ENCODE measurements at places on chromosomes 3 and 15. TPM values are rescaled to one million over a fixed set of nuclear protein-coding genes. Genes with fewer than 3 reads are reported as not detected.

The DUT gene
- total RNA-seq, result 31.0 TPM

The KLF15 gene
- total RNA-seq, result 105 TPM

The HRG gene
- total RNA-seq, result 324 TPM

GRCh38 chr3:191340966-191341365 is 10.6 kb upstream of the UTS2B start:
- DNase-seq, result no peak

DNA sequence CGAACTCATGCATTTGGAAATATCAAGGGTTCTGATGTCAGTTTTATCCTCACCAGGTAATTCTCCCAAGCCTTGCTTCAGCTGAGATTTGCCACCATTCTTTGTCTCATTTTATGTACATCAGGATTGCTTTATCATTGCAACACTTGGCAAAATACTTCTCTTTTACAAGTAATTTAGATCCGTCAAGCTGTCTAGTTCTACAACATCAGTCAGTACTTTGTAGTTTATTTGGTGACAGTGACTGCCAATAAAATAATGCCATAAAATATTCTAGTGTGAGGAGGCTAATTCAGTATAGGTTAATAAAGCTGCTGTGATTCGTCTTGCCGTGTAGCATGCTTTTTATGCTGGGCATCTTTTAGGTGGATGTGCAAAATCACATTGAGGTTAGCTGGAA is 565.3 kb upstream of the SGO1 start:
- no peak for DNase-seq

- DNase-seq, result peak; percentile 51
Measured at GRCh38 chr3:197029511-197030167, at the start of gene MELTF. Gene MELTF (minus strand): TSS chr3:197029817. CDS start chr3:197029702, 115 bp downstream.

DNA sequence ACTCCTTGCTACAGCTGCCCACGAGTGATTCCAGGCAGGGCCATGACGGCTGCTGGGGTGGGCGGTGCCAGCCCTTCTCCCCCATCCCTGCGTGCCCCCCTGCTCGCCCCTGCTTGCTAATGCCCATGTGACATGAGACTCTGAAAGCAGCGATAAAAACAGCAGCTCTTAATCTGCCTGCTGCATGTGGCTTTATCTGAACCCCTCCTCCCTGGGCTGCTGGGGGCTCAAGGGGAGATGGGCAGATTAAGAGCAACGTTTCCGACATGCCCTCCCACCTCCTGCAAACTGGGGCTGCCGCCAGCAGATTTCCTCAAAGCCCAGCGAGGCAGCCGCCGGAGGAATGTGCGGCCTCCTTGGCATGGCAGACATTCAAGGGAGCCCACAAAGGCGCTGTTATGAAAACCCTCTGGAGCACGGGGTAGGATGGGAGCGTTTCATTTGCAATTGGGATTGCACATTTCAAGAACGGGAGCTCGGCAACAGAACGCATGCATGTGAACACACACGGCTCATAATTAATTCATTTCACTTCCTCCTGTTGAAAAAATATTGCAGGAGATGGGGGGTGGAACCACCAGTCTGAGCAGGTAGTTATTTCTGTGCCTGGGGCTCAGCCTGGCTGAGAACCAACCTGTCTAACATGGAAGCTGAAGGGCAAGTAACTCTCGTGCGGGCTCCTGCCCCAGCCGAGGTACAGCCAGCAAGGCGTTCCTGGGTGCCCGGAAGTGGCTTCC is 504.2 kb upstream of the PROK2 start:
- DNase-seq, result no peak

- peak; percentile 61 for DNase-seq
Measured at GRCh38 chr15:41417418-41418195, 712 bp downstream of the RTF1 start.

DNA sequence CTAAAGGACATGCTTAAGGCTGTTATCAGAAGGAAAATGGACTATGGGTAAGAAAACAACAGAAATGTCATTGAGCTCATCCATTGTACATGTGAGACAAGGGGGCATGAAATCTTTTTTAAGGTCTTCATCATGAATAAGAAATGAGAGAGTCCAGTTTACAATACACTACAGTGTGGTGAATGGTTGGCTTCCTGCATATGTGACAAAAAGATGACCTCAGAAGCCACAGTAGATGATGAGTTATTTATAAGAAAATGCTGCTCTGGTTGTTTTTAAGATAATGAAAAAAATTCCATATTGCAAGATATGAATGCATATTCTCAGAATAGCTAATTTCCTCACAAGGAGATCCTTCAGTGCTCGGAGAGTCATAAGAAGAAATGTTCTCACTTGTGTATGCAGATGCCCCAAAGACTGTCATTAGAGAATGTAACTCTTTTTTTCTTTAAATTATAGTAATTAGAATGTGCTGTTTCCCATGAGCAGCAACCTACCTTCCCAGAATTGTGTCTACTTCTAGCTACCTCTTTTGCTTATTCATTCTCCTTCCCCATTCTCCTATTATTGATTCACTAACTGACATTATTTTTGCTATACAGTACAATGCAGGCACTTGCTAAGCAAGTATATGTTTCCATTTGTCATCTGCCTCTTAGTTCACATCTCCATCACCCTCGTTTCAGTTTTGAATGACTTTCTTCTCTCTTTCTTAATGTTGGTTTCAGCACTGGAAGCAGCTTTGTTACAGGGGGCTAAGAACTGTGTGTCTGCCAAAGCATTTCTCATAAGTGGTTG is 152.0 kb upstream of the PEX5L start:
- no peak for DNase-seq

DNA sequence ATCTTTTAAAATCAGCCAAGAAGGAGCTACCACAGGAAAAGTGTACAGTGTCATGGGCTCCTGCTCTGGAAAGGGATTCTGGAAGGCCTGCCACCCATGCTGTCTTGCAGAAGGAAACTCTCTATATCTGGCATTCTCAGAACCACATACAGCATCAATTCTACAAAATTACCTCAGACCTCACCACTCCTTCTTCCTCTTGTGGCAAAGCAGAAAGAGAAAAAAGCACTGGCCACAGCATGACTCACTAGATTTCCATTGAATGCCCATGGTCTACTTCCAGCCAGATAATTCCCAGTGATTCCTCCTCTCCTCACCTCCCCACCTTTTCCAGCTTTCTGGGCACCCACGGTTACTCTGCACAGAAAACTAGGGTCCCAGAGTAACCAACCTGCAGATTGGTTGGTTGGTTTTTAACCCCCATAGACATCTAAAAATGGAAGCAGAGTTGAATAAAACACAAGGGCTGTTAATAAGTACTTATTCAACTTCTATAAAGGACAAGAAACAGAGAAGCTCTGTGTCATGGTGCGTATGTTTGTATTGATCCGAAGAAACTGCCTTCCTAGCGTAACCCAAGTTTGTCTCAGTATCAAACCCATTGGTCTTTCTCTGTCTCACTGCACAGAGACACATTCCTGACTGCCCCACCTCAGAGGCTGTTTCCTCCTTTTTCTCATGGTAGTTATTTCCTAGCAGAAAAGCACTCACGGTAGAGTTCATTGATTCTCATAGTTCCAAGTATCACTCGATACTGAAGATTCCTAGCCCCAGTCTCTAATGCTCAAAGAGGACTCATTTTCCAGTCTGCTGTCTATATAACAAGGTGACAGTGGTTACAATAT is 67.7 kb downstream of the LDHAL6B start:
- DNase-seq, result no peak

GRCh38 chr15:100143378-100143777 is 198.4 kb downstream of the ADAMTS17 start:
- DNase-seq, result no peak

DNA sequence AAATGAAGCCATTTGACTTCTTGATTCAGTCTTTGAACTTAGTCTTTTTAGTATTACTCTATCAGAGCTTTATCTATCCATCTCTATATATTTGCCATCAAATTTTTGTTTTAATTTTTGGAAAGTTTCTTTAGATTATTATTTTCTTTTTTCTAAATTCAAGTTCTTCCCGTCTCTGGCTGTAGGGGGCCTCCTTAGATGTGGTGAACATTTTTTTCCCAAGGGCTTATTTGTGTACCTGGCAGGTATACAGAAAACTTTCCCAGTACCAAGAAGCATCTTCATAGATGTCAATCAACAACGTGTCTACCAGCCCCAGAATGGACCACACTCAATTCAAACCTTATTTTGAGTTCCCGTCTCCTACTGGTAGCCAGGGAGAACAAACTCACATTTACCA is 486.8 kb upstream of the CNTN4 start:
- no peak for DNase-seq

GRCh38 chr15:61017109-61017508 is 212.0 kb downstream of the RORA start:
- DNase-seq, result no peak
